ENCODE measurements at places on chromosomes 16 and 17.

DNA sequence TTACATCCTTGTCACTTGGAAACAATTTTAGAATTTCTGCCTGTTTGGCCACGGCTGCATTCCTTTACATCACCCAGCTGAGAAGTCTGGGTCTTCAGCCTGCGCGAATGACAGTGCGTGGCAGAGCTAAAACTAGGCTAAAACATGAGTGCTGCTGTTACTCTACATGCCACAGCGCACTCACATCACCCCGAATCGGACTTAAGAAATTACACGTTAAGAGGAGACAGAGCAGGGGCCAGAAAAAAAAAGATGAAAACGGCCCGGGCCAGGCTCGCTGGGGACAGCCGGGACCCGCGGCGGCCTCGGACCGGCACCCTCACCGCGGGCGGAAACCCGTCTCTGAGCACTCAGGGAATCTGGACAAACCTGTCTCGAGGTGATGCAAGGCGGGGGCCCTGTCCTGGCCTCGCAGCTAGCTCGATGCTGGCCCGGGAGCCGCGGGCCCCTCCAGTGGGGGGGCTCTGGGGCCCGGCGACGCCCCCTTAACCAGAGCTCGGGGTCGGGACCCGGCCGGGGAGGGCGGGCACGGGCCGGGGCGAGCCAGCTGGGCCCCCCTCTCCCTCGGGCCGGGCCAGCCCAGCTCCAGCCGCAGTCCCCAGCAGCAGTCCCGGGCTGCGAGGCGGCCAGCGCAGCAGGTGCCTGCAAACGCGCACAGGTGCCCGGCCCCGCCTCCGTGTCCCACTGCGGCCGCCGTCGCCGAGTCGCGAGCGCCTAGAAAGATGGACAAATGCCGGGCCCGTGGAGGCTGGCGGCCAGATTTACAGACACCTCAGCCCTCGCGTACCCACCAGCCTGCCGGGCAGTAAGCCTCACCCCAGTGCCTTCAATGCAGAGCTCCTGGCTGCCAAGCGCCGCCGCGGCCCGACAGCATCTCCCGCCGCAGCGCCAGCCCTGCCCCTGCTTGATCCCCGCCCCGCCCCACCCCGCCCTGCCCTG is at the start of gene AKTIP:
AKTIP (minus strand) TSS at position 879 of the 939 bp plus-strand sequence. CDS start 2,950 bp downstream, outside the sequence.
- no peak for DNase-seq

- DNase-seq = no peak
Measured at GRCh38 chr17:81233316-81233715, 5.5 kb downstream of the TEPSIN start.

GRCh38 chr17:19508577-19508867 is 25.1 kb upstream of the SLC47A1 start:
- no peak for DNase-seq

DNA sequence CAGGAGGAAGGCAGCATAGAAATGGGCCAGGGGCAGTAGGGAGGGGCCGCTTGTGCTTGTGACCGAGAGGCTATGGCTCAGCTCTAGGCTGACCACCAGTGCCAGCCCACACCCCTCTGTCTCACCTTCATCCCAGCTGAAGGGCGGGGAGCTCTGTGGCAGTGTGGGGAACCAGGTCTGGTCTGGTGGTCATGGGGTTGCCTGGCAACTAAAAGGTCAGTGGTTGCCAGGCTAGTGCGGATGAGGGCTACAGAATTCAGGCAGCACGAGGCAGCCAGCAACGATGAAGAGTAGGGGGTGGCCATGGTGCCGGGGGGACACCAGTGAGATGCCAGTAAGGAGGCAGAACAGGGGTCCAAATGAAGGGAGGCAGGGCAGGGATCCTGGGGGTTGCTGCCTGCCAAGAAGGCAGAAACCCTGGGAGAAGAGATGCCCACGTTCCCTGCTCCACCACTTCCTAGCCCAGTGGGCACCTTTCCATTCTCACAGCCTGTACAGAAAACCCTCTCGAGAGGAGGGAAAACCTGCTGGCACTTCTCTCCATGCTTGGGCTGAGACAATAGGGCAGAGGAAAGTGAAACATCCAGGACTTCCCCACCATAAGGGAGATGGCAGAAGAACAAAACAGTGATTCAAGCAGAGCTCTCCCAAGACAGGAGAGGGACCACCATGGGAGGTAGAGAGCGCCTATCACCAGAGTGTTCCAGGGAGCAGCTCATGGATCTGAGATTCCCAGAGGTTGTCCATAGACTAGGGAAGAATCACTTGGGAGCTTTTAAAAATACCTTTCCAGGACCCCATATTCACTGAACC is 39.7 kb downstream of the SRCIN1 start:
- DNase-seq = no peak

- DNase-seq = no peak
Measured at GRCh38 chr16:24446189-24446588, 93.2 kb upstream of the RBBP6 start.

- DNase-seq = peak; percentile 79
Measured at GRCh38 chr17:82204831-82205719, 7.6 kb downstream of the CCDC57 start.

- peak; percentile 90 for DNase-seq
Measured at GRCh38 chr17:75487351-75488070, 27.8 kb downstream of the CASKIN2 start.

DNA sequence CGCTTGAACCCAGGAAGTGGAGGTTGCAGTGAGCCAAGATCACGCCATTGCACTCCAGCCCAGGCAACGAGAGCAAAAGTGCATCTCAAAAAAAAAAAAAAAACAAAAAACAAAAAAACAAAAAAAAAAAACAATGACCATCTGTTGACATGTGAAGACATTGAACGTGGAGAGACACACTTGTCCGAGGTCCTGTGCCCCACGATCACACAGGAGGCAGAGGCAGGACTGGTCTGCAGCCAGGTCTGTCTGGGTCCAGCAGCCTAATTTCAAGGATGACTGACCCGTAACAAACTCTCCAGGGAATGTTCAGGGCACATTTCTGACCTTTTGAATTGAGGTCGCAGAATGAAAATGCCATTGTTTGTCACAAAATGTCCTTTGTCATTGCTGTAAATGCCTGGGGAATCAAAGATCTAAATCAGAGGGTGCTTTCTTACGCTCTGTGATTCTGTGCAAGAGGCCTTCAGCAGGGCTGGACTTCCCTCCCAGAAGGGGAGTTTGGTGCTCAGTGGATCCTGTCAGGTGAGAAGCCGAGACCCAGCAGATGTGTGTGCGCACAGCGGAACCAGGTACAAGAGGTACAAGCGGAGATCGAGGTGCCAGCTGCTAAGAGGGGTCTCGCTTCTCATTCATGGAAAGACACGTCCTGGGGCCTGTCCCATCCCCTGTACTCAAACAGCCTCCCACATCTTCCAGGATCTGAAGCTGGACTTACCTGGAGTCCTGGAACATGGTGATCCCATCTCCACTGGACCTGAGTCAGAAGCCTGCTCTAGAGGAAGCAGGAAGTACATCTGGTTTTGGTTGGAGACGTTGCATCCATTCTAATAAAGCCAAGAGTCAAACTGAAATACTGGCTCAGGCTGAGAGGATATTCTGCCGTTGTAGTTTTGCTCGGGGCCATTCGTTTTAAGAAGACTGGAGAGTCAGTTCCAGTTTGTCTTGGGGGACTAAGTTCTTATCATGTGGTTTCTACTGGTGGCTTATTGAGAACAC is 95.8 kb downstream of the IRF8 start:
- DNase-seq = no peak

GRCh38 chr17:16383216-16383615 is 2.3 kb downstream of the UBB start:
- DNase-seq = no peak

GRCh38 chr16:89723279-89724250 is 2.2 kb downstream of the ZNF276 start:
- DNase-seq = peak; percentile 91

Measured in spleen (tissue), 13 donors.